ENCODE measurements at places on chromosomes 2 and 18.

DNA sequence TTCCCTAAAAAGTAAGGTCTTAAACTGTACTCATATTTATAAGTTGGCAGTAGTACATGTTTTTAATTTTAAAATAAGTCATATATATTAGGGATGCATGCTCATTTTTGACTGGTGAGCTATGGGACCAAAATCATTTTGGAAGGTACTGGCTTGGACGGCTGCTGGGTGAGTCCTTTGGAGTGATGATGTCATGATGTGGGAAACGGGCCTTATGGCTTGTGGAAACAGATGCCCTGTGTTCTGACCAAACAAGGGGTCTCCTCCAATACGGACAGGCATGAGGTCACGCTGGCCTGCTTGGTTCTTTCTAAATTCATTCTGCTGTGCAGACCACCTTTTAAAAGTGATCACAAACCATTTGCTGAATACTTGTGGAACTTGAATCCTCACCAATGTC is 109.2 kb upstream of the MGAT5 start:
- DNase-seq, result no peak

- no peak for DNase-seq
Observed at GRCh38 chr2:127567351-127567854, 31.9 kb downstream of the MYO7B start.

DNA sequence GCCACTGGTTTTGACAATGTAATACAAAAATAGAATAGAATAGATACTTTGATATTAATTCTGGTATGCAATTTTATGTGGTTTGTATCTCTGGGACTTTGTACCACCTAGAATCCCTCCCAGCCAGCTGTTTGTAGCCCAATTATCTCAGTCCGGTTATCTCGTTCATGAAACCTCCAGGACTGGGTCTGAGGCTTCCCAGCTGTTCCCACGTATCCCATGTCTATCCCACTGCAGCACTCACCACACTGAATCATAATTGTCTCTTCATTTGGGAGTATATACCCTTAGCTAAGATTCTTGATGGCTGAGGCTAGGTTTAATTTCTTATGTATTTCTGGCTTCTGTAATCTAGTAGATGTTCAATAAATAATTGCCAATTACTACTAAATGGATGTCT is 104.4 kb upstream of the MAPRE2 start:
- DNase-seq, result no peak

DNA sequence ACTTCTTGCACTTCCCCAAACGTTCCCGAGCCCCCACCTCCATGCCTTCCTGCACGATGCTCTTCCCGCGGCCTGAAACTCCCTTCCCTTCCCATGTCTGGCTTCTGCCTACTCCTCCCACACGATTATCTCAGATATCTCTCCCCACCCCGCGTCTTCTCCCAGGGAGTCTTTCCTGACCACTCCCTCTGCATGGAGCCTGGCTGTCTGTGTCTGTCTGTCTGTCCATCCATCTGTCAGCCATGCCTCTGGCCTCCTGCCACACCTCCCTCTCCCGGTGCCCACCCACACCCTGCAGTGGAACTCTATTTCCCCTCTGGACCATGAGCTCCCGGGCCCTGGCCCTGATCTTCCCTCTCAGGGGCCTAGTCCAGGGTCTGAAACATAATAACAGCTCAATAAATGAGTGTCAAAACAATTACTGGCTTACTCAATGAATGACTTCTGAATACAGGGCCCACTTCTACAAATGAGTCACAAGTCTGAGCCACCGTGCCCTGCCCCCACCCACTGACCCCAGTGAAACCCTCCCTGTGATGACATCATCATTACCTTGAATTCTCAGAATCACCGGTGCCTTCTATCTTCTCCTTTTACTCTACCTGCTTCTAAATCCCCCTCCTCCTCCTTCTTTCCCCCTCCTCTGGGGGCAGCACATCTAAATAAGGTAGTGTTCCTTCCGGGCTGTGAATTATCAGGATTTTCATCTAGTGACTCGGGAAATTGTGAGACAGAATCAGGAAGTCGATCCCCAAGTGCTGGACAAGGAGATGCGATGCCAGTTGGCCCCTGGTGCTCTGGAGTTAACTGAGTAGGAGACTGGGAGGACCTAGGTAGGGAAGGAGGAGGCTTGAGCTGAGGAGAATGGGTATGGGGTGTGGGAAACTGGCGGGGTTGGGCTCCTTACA is 46.1 kb upstream of the PLB1 start:
- no peak for DNase-seq

DNA sequence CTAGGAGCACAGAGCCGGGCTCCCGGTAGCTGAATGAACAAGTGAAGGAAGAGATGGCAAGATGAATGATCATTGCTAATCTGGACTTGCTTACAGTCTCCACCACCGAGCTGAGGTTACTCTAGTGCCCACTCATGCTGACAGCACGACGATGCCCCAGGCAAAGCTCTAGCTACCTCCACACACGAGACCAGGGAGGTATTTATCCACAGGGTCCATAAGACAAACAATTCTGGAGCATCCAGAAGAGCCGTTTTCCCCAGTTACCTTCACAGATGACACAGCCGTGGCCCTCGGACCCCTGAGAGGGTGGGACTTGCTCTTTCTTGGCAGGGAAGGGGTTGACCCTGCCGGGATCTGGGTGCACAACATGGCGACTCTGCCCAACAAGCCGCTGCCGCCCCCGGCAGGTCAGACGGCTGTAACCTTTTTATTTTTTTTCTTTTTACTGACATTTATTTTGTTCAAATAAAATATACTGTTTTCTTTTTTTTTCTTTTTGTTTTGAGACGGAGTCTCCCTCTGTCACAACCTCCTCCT is 120.3 kb downstream of the PXDN start:
- no peak for DNase-seq

Data from AG09319 (cell line).